NCI-H524 (cell line): ENCODE measurements at places on chromosomes 13 and 19.

DNA sequence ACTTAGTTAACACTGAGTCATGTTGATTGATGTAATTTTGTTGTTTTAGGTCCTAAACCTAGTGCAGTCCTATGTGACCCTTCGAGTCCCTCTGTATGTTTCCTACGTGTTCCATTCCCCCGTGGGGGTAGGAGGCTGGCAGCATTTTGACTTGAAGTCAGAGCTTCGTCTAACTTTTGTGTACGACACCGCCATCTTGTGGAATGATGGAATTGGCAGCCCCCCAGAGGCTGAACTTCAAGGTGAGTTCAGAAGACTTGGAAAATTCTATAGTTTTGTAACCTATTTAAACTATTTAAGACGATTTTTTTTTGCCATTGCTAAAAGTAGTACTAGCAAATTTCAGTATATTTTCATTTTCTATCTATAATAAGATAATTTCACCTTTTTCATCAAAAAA, 117.9 kb downstream of the STOML3 start:
- DNase-seq: peak; percentile 71

DNA sequence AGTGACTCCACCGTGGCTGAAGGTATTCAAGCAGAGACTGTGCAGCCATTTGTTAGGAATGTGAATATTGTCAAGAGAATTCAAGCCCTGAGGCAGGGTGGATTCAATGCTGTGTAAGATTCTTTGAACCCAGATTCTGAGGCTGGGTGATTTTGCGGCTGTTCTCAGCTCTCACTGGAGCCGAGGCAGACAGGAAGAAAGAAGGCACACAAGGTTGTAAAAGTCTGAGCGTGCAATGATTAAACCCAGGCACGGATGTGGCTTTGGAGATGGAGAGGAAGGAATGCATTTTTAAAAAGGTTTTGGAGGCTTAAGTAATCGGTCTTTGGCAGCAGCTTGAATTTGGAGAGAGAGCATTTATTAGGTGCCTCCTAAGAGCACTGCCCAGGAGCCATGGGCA, 187.9 kb downstream of the KATNAL1 start:
- DNase-seq: no peak

- DNase-seq: no peak
Observed at GRCh38 chr13:41603917-41604316, 146.6 kb downstream of the RGCC start.

- DNase-seq: peak; percentile 55
Observed at GRCh38 chr19:4624733-4625362, 14.5 kb upstream of the TNFAIP8L1 start.

DNA sequence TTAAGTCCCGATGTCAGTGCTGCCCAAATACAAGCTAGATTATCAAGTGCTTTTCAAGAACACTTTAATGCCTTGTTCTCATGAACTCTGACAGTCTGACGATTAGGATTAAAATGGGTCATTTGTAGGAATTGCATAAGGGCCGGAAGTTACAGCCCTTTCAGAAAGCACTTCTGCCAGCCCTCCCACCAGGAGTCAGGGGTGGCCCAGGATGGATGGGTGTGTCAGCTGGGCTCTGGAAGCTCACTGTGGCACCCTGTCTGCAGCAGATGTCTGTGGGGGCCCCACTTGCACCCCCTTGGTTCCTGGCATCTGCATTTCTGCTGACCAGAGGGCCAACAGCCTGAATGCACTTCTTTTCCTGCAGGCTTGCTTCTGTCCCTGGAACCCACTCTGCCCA, 712.7 kb downstream of the UQCRFS1 start:
- DNase-seq: no peak
